T-helper 2 cell treated with Interferon-gamma antibody and Interleukin-4, amounts not matched to agents 100 ng/mL and 5 ng/mL, for 36 hours (primary cell): ENCODE measurements at places on chromosomes 7 and 10. TPM values are rescaled to one million over a fixed set of nuclear protein-coding genes. Genes with fewer than 3 reads are reported as not detected.

Gene RADIL
- total RNA-seq, result 0.14 and 0.27 TPM in 2 replicates

Gene AKR1C8
- total RNA-seq, result 0.20 and 0.23 TPM in 2 replicates

Gene TMEM236
- total RNA-seq, result 0.05 TPM in 1 of 2 replicates, not detected in the other

Gene OR2A1
- 0.09 TPM in 1 of 2 replicates, not detected in the other for total RNA-seq

Gene MINDY4
- 1.2 and 1.3 TPM in 2 replicates for total RNA-seq

Gene SEMA4G
- 0.45 and 1.0 TPM in 2 replicates for total RNA-seq

Gene NRG3
- not detected in 2 replicates for total RNA-seq

Gene SLC16A12
- total RNA-seq, result 0.02 TPM in 1 of 2 replicates, not detected in the other

Gene UTF1
- not detected in 2 replicates for total RNA-seq

Gene SKIDA1
- 0.16 and 0.25 TPM in 2 replicates for total RNA-seq

Gene TAS2R4
- 1.1 TPM in 2 replicates for total RNA-seq

Gene CFAP43
- total RNA-seq, result 0.09 TPM in 1 of 2 replicates, not detected in the other

Gene DDC
- 0.55 TPM in 1 of 2 replicates, not detected in the other for total RNA-seq
